ENCODE measurements at places on chromosomes 12 and 14. TPM values are rescaled to one million over a fixed set of nuclear protein-coding genes. Genes with fewer than 3 reads are reported as not detected.

COL2A1 gene
- total RNA-seq, result 4.8 TPM

CPSF2 gene
- total RNA-seq, result 65.2 TPM

LMNTD1 gene
- total RNA-seq, result 0.15 TPM

CMTM5 gene
- total RNA-seq, result not detected

Data from NCI-H460 (cell line).